ENCODE measurements at places on chromosomes 7 and 10.
A peak's percentile ranks its signal among the peaks of the same experiment; 100 is the strongest.

DNA sequence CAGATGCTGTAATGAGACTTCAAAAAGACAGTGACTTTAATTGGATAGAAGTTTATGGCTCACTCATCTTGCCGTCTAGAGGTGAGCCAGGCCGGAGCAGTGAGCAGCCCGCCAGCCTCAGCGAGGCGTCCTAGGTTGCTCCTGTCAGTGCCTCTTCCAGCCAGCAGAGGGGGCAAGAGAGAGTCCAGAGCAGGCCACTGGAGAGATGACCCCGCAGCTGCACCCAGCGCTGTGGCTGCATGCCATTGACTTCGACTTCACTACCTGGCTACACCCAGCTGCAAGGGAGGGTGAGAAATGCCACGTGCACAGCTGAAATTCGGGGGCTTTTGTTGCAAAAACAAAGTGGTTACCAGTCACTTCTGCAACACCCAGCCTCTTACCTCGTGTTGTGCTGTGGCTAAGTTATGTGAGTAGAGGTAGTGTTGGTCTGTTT lies 26.5 kb downstream of the NUB1 start:
- peaks cover 7% of the 10 kb centered on the region for H3K36me3 ChIP-seq

- peaks cover 33% of the 10 kb centered on the region for H3K4me1 ChIP-seq
- no peak overlapping the region for H3K4me3 ChIP-seq
- H3K27me3 ChIP-seq = no peaks in the 10 kb centered on the region
- H3K27ac ChIP-seq = peak overlapping the region; percentile 99
- no peaks in the 10 kb centered on the region for H3K36me3 ChIP-seq
- peak; percentile 76 for DNase-seq
Measured at GRCh38 chr10:132448248-132448731, 51.3 kb downstream of the PWWP2B start.

- no peak overlapping the region for H3K4me3 ChIP-seq
- H3K27ac ChIP-seq = no peak overlapping the region
- peaks cover 2% of the 10 kb centered on the region for H3K36me3 ChIP-seq
- DNase-seq = peak; percentile 45
Measured at GRCh38 chr10:26365681-26366358, 72.3 kb upstream of the APBB1IP start.

GRCh38 chr7:159209429-159209828 lies 64.8 kb upstream of the VIPR2 start:
- H3K36me3 ChIP-seq = no peaks in the 10 kb centered on the region
- H3K27ac ChIP-seq = no peak overlapping the region
- DNase-seq = no peak
- H3K4me3 ChIP-seq = no peak overlapping the region

- peaks cover 8% of the 10 kb centered on the region for H3K36me3 ChIP-seq
- peaks cover 13% of the 10 kb centered on the region for H3K4me1 ChIP-seq
- no peak overlapping the region for H3K4me3 ChIP-seq
- peak; percentile 70 for DNase-seq
- H3K27ac ChIP-seq = peak overlapping the region; percentile 48
Measured at GRCh38 chr7:16670021-16670420, 24.0 kb downstream of the BZW2 start.

GRCh38 chr7:148436571-148436970 lies 154.0 kb upstream of the C7orf33 start:
- no peaks in the 10 kb centered on the region for H3K4me1 ChIP-seq
- no peaks in the 10 kb centered on the region for H3K36me3 ChIP-seq
- no peak for DNase-seq
- H3K4me3 ChIP-seq = no peak overlapping the region

DNA sequence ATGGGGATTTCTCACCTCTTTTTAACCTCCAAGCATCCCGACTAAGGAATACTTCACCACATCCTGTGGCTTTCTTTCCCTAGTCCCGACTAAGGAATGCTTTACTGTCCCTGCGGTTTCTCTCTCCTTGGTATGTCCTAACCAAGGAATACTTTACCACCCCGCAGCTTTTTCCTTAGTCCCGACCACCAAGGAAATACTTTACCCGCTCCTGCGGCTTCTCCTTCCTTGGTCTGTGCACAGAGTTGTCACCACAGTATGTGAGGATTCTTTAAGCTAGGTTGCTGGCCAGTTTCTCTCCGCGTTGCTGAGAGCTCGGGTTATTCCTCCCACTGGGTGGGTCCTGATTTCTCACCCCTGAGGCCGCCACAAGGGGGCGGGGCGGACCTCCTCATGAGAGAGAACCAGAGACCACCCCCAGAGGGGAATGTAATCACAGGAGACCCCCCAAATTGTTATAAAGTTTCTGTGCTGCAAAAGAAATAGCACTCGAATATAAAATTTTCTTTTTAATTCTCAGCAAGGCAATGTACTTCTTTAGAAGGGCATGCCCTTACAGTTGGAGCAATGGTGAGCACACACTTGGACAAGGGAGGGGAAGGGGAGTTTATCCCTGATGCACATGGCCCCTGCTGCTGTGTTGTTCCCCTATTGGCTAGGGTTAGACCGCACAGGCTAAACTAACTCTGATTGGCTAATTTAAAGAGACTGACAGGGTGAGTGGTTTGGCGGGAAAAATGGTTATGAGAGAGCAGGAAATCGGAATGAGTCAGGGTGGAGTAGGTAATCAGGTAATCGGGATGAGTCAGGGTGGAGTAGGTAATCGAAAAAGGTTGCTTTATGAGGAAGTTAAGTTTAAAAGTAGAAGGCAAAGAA lies 12.8 kb downstream of the SUGCT start:
- no peak for DNase-seq
- H3K27me3 ChIP-seq = no peaks in the 10 kb centered on the region
- H3K4me3 ChIP-seq = no peak overlapping the region
- H3K4me1 ChIP-seq = no peaks in the 10 kb centered on the region
- H3K27ac ChIP-seq = no peak overlapping the region

DNA sequence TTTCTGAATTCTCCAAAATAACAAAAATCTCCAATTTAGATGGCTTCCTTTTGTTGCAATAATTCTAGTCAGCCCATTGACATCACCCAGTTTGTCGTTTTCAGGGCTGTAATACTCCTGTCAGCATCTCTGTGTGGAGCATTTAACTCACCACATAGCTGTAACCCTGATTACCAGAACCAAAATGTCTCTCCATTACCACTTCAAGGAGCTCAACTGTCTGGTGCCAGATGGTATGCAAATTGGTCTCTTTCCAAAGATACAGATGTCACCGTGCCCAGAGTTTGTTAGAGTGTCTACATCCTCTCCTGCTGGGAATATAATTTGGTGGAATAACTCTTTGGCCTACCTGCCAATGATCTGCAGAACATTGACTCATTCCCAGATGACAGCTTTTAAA lies 350.3 kb upstream of the POT1 start:
- no peak overlapping the region for H3K4me3 ChIP-seq
- H3K27me3 ChIP-seq = no peaks in the 10 kb centered on the region
- H3K4me1 ChIP-seq = no peaks in the 10 kb centered on the region
- no peaks in the 10 kb centered on the region for H3K36me3 ChIP-seq
- H3K27ac ChIP-seq = no peak overlapping the region

GRCh38 chr7:54615537-54615936 lies 73.4 kb downstream of the VSTM2A start:
- H3K27ac ChIP-seq = no peak overlapping the region
- no peaks in the 10 kb centered on the region for H3K36me3 ChIP-seq
- no peak overlapping the region for H3K4me3 ChIP-seq
- no peak for DNase-seq

DNA sequence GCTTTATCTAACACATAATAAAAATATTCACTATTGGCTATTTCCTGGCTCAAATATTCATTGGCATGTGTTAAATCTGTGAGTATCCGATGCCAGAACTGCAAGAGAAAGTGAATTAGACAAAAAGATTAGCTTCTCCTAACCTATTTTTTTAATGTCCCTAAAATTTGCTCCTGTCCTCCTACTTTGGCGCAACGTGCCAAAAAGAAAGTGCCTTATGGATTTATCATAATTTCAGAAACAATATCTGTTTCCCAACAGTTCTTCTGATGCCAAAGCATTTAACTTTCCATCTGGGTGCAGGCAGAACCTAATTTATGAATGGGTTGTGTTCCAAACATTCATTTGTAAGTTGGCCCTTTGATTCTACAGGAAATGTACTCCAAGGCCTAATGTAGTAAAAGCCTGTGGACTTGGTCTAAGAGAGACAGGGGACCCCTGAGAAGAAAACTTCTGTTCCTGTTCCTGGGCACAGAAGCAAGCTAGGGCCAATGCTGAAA lies 15.4 kb downstream of the PIP4K2A start:
- no peaks in the 10 kb centered on the region for H3K36me3 ChIP-seq
- peaks cover 2% of the 10 kb centered on the region for H3K4me1 ChIP-seq
- no peak overlapping the region for H3K27ac ChIP-seq
- no peak overlapping the region for H3K4me3 ChIP-seq

DNA sequence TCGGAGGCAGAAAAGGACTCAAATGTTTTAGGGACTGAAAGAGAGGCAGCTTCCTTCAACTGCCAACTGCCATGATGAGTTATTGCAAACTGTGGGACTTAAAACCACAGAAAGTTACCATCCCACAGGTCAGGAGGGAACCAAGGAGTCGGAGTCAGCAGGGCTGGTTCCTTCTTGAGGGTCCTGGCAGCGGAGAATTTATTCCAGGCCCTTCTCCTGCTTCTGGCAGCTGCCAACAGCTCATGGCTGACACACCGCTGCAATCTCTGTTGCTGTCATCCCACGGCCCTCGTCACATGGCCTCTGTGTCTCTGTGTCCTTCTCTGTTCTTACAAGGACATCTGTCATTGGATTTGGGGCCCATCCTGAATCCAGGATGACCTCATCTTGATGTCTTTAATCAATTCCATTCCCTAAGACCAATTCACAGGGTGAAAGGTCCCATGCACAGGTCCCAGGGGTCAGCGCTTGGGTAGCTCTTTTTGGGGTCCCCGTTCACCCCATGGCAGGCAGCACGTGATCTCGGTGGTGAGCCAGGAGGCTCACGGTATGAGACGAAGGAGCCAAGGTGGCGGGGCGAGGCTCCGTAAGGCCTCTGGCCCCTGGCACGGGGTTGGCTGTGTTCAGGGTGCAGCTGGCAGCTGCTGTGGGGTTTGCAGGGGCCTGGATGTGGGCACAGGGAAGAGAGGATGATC lies 27.4 kb upstream of the PSMG3 start:
- no peaks in the 10 kb centered on the region for H3K27me3 ChIP-seq
- H3K4me1 ChIP-seq = no peaks in the 10 kb centered on the region
- DNase-seq = no peak
- no peaks in the 10 kb centered on the region for H3K36me3 ChIP-seq
- H3K27ac ChIP-seq = no peak overlapping the region
- H3K4me3 ChIP-seq = no peak overlapping the region

GRCh38 chr7:4883033-4883371 lies 514 bp downstream of the RADIL start:
- peaks cover 5% of the 10 kb centered on the region for H3K27me3 ChIP-seq
- peaks cover 9% of the 10 kb centered on the region for H3K4me1 ChIP-seq
- H3K4me3 ChIP-seq = peak overlapping the region; percentile 64
- H3K27ac ChIP-seq = no peak overlapping the region

GRCh38 chr7:29915481-29916215 lies 74.0 kb downstream of the SCRN1 start:
- DNase-seq = no peak
- peaks cover 3% of the 10 kb centered on the region for H3K4me1 ChIP-seq
- no peaks in the 10 kb centered on the region for H3K27me3 ChIP-seq
- no peak overlapping the region for H3K27ac ChIP-seq

DNA sequence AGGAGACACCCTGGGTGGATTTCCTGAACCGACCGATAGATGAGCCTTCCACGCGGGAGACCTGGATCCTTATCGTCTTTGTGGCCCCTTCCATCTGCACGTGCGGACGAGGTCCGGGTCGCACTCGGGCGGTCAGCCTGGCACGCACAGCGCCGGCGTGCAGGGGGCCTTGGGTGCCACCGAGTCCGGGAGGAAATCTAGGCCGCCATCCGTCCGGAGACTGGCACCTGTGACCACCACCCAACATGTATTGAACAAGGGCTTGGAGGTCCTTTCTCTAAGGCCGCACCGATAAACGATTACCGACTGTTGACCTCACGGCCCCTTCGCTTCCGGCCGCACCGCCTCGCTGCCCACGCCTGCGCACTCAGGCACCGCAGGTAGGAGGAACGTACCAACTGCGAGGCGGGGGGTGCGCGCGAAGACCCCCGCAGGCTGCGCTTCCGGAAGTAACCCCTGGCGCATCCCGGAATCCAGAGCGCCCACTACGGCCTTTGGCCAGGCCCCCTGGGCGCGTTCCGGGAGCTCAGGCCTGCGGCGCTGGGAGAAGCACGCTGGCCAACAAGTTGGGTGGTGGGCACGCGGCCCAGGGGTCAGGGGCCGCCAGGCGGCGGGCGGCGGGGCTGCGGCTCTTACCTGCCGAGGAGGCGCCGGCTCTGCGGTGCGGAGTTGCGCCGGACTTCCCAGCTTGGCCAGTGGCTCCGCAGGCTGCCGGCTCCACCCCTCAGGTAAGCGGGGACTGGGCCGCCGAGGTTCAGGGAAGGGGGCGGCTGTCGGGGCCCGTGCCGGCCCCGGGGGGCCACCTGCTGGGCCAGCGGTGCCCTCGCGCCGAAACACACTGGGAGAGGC lies at the start of the genes ACTR3C and LRRC61:
Gene ACTR3C, minus strand, starts transcription at position 713 of the 849 bp plus-strand sequence. CDS start 28,249 bp downstream, outside the sequence.
Gene LRRC61, plus strand, starts transcription at position 523 of the 849 bp plus-strand sequence. CDS start 13,507 bp downstream, outside the sequence.
- H3K4me3 ChIP-seq = no peak within 1 kb of the TSS
- peak within 1 kb of the TSS; percentile 62 for H3K27ac ChIP-seq
- H3K27me3 ChIP-seq = no peaks in the 10 kb centered on the region

DNA sequence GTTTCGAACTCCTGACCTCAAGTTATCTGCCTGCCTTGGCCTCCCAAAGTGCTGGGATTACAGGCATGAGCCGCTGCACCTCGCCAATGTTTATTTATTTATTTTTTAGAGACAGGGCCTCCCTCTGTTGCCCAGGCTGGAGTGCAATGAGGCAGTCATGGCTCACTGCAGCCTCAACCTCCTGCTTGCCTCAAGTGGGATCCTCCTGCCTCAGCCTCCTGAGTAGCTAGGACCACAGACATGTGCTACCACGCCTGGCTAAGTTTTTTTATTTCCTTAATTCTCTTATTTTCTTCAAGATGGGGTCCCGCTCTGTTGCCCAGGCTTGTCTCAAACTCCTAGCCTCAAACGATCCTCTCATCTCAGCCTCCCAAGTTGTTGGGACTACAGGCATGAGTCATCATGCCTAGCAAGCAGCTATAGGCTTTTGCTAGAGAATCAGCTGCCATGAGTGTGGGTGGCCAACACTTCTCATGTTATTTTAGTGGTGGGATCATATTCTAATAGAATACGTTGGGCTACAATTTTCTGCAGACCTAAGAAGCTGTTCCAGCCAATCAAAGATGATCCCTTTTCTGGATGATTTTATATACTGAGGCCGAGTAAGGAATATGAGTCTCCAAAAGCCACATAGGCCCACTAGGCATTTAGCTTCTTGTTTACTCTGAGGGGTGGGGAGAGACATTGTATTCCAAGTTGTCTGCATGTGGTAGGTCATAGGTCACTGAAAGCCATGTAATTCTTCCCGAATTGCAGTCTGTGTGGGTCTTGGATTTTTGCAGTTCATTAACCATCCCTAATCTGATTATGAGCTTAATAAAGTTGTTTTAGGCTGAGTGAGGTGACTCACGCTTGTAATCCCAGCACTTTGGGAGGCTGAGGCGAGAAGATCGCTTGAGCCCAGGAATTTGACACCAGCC lies 7.6 kb upstream of the TMEM248 start:
- H3K4me1 ChIP-seq = no peaks in the 10 kb centered on the region
- no peak overlapping the region for H3K4me3 ChIP-seq
- no peaks in the 10 kb centered on the region for H3K27me3 ChIP-seq
- no peak overlapping the region for H3K27ac ChIP-seq

All from trophoblast cell (in vitro differentiated cells and primary cell).